ENCODE measurements at places on chromosomes 6 and 20. TPM values are rescaled to one million over a fixed set of nuclear protein-coding genes. Genes with fewer than 3 reads are reported as not detected.

The DACT2 gene
- total RNA-seq, result not detected

- H3K4me1 ChIP-seq, result no peaks in the 10 kb centered on the region
- no peak for DNase-seq
- no peak overlapping the region for H3K4me3 ChIP-seq
- no peaks in the 10 kb centered on the region for H3K27me3 ChIP-seq
- H3K27ac ChIP-seq, result no peak overlapping the region
- no peaks in the 10 kb centered on the region for H3K36me3 ChIP-seq
Measured at GRCh38 chr6:30035784-30036183, 25.3 kb upstream of the POLR1H start.

DNA sequence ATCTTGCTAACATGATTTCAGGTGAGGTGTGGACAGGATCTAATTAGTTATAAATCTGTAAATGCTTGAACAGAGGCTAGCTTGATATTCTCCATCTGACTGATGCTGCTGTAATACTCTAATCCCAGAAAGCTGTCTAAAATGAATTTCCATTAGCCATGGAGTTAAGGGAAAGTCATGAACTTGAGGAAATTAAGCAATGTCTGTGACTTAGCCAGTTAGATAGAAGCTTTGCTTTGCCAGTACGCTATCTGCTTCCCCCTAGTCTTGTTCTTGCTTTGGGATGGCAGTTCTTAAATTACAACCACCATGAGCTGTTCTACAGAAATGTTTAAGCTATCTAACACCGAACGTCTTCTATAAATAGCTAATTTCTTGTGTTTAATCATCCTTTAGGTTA is 195.7 kb downstream of the PRL start:
- no peaks in the 10 kb centered on the region for H3K36me3 ChIP-seq
- no peak for DNase-seq
- no peak overlapping the region for H3K27ac ChIP-seq

DNA sequence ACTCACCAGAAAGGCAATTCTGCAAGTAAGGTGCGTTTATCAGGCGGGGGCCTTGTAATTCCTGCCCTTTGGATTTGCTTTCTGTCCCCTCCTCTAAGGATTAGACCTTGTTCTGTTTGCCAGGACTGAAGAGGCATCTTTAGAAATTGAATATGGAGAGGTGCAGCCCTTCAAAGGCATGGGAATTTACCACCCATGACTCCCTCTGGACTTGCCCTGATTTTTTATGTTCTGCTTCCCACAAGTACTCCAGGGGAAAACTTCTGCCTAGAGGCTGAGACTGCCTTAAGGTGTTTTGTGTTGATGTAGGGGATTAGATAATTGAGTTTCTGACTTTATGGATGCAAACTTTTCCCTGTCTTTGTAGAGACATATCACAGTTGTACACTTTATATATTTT is 30.2 kb downstream of the SYTL3 start:
- no peaks in the 10 kb centered on the region for H3K27me3 ChIP-seq
- H3K36me3 ChIP-seq, result no peaks in the 10 kb centered on the region
- no peak overlapping the region for H3K27ac ChIP-seq
- H3K4me1 ChIP-seq, result no peaks in the 10 kb centered on the region
- no peak overlapping the region for H3K4me3 ChIP-seq
- no peak for DNase-seq

GRCh38 chr6:27140999-27141528 is 106.4 kb upstream of the PRSS16 start:
- no peaks in the 10 kb centered on the region for H3K27me3 ChIP-seq
- no peak overlapping the region for H3K27ac ChIP-seq
- H3K4me3 ChIP-seq, result no peak overlapping the region
- no peak for DNase-seq
- no peaks in the 10 kb centered on the region for H3K36me3 ChIP-seq
